ENCODE measurements at places on chromosomes 2 and 18.

DNA sequence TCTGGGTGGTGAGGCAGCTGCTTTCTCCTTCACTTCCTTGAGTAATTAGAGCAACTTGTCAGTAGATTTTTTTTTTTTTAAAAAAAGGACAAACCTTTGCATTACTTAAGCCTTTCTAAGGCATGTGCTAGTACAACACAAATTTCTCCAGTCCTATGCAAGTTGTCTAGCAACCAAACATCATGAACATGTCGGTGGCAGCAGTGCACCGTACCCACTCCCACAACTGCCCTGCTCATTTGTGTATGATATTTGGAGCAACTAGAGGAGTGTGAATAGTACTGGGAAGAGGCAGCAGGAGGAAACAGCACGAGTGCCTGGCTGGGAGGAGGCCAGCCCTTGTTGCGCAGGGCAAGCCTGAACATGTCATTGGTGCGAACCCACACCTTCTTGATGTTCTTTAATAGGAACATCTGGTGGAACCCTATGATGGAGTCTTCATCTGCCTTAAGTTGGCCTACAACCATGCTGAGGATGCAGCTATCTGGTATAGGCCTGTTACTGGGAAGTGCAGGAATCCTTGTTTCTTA, 238.3 kb downstream of the TDRD15 start:
- no peak for DNase-seq

DNA sequence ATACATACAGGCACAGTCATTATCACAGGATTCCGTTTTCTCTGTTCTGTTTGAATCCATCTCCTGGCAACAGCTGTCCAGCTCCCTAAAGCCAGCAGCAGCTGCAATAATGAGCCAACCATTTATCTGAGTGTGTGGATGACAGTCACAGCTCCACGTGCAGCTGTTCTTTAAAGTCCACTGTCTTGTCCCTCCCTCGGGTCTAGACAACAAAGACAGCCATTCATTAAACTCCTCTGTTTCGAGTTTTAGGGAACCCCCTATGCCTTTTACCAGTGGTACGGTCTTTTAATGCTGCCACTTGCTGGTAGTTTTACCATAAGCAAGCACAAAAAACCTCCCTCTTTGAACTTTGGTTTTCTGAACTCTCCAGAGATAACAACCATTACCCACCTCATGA, 16.0 kb upstream of the MSGN1 start:
- no peak for DNase-seq

- DNase-seq: no peak
These were observed 247.4 kb downstream of the FBXO15 start for GRCh38 chr18:73900106-73900835.

- no peak for DNase-seq
These were observed 534.6 kb downstream of the TNS1 start for GRCh38 chr2:217468042-217468830.

GRCh38 chr2:113216891-113217454, 43.2 kb downstream of the PSD4 start:
- DNase-seq: no peak

GRCh38 chr2:113182471-113183260, 8.9 kb downstream of the PSD4 start:
- DNase-seq: no peak

DNA sequence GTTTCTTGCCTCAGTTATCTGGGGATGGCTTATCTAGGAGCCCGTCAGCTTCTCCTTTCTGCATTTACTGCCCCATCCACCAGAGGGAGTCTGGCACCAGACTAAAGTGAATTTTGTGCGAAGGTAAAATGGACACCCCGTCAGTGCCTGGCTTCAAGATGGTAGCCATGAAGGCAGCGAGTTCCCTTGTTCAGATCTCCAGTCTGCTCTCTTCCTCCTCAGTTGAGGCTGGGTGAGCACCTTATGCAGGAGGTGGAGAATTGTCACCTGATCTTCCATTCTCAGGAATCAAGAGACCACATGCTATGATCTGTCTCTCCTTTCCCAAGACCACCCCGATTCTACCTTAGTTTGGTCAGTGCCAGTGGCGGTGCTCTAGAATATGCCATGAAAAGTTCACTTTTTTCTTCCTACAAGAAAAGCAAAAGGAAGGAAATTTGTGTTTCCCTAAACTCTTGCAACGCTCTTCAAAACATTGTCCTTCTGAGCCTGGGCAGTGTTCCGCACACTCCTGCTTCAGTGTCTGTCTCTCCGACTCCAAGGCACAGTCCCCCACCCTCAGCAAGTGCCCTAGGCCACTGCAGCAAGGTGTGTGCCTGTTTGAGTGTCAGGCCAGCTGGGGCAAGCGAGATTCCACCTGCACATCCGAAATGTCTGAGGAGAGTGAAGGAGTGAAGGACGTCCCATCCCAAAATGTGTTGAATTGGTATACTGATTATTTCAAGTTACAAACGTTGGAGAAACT, 168.6 kb downstream of the SS18 start:
- DNase-seq: peak; percentile 1

GRCh38 chr2:164593541-164593940, 27.7 kb downstream of the GRB14 start:
- DNase-seq: no peak

DNA sequence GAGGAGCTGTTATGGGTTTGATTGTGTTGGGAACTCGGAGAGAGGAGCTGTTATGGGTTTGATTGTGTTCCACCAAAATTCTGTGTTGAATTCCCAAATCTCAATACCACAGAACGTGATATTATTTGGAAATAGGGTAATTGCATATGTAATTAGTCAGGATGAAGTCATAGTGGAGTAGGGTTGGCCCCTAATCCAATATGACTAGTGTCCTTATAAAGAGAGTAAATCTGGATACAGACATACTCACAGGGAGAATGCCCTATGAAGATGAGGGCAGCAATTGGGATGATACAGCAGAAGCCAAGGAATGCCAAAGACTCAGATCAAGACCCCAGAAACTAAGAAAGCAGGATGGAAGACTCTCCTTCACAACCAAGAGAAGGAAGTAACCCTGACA, 1023.2 kb upstream of the ZEB2 start:
- DNase-seq: no peak

DNA sequence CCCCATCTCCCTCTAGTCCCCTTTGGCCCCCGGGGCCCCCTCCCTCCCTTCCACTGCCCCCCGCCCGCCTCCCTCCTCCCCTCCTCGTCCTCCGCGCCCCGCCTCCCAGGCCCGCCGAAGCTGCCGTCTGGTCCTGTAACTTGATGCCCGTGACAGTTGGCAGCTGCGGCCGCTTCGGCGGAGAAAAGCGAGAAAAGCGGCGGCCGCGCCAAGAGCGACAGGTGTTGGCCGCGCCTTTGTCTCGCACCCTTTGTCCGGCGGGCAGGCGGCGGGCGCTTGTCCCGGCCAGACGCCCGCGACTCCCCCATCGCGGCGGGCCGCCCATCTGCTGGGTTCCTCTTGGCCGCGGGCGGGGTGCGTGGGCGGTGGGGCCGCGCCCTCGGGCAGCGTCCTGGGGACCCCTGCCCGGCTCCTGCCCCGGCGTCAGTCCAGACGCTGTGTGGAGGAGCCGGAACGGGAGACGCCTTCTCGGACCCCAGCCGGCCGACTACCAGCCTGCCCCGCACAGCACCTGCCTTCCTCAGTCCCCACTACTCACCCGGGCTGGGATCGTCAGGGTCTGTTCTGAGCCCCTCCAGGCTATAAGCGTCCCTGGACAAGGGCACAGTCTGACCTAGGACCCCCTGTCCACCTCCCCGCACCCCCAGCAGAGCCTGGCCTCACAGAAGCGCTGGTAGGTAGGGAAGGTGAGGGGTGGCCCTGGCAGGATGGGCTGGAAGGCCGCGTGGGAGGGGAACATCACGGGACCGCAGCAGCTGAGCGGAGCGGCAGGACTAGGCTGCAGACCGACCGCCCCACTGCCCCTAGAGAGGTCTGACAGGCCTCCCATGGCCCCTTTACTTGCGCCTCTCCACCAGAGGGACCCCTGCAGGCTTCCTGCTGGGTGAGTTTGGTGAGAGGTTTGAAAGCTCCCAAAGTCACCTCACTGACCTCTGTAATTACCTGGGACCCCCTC, 1.2 kb upstream of the HES6 start:
- DNase-seq: no peak

DNA sequence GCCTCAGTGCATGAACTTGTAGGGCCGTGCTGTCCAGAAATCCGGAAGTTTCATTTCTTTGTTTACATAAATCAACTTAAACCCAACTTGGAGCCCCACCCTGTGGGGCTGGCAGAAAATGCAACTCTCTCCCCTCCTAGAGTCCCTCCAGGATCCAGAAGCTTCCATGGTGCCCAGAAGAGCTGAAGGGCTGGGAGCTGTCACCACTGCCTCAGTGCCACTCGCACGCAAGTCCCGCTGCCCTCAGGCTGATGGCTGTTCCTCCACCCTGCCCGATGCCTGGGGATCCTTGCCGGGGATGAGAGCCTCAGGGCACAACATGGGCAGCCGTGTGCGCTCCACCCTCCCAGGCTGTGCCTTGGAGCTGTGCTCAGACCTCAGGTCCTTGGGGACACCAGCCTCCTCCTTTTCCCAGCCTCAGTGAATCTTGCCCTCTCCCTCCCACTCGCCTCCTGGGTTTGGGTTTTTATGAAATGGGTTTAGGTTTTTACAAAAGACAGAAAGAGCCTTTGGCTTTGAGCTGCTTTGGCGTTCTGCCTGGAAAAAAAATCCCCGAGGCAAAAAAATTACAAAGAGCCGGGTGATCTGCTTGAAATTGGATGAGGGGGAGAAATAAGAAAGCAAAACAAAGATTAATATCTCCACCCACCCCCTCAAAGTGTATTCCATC, 155.2 kb downstream of the TWIST2 start:
- DNase-seq: no peak

DNA sequence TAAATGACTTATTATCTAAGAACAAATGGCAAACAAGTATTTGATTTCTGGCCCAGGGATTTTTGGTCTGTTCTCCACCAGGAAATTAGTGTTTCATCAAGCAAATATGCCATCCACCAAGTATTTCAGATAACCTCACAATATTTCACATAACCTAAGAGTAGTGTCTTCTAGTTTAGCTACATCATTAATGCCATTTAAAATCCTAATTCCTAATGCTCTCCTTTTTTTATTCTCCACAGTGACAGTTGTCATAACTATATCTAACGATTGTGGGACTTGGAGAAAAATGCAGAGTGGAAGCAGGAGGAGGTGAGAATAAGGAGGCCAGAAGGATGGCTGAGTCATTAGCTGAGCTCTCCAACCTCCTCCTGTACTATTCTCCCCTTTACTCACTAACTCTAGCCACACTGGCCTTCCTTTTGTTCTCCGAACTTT, 58.5 kb upstream of the CTLA4 start:
- no peak for DNase-seq

GRCh38 chr2:88855620-88856408, 164.3 kb downstream of the RPIA start:
- no peak for DNase-seq

DNA sequence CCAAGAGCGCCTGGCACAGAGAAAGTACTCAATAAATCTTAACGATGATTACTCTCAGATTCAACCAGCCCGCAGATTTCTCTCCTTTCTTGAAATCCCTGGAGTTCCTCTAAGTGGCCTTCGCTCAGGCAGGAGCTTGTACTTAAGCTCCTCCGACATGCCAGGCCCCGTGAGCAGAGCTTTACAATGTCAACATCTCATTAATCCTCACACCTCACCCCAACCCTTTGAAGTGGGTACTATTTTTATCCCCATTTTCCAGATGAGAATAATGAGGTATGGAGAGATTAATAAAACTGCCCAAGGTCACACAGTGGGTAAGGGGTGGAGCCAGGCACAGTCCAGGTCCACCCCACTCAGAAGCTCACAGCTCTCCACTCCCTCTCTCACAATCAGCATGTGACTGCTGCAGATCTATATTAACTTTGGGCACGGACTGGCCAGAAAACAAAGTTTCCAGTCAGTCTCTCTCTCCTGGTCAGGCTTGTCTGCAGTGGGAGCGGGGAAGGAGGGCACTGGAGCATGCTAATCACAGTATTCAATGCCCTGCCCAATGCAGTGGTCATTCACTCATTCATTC, 18.0 kb downstream of the DNMT3A start:
- no peak for DNase-seq

DNA sequence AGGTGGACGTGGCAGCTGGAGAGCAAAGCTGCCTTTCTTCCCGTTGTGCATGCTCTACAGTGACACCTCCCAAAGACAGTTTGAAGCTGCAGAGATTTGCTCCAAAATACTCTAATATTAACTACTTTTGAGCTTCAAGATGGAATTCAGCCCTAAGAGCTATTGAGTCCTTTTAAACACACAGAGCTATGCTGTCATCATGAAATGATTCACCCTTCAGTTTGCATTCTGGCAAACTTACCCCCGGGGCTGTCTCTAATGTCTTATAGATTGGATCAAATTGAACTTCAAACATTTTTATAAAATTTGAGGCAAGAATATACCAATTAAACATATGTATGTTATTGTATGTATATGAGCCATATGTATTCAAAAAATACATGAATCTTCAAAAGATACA, 110.7 kb upstream of the EFEMP1 start:
- DNase-seq: no peak

GRCh38 chr18:50977037-50977760, 9.4 kb downstream of the ELAC1 start:
- no peak for DNase-seq

DNA sequence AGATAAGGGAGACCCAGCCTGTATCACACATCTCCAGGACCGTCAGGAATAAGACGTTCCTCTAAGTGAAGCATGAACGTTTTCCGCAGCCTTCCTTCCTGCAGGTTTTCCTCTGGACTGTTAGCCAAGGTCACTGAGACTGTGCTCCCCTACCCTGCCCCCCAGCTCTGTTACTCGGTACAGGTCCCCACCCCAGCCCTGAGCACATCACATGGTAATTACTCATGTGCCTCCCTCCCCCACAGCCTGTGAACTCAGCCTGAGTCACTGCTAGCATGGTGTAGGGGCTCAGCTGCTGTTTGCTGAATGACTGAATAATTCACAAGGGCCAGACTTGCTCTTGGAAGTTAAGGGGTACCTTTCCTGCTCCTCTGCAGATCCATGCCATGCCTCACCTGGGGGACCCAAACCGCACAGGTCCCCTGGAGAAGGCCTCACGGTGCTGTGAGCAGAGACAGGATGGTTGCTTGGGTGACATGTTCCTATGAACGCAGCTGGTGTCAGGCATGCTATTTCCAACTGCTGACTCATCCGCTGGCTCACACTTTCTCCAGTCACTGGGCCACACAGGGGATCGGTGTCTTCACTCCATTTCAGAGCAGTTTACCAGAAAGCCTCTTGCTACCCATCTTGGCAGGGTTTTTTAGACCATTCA, 88.2 kb downstream of the PLB1 start:
- no peak for DNase-seq

- DNase-seq: no peak
These were observed 15.2 kb downstream of the GKN2 start for GRCh38 chr2:68937346-68938055.

GRCh38 chr18:62164310-62164709, 22.5 kb downstream of the PIGN start:
- no peak for DNase-seq

Data from stimulated activated naive CD4-positive, alpha-beta T cell (primary cell).